ENCODE measurements at places on chromosomes 16 and 17. TPM values are rescaled to one million over a fixed set of nuclear protein-coding genes. Genes with fewer than 3 reads are reported as not detected.

The HS3ST6 gene
- 0.36 TPM for total RNA-seq

The PIGS gene
- total RNA-seq = 75.2 TPM

The PABPN1L gene
- 0.40 TPM for total RNA-seq

- H3K36me3 ChIP-seq = peaks cover 1% of the 10 kb centered on the region
- peak within 1 kb of the TSS; percentile 85 for H3K4me3 ChIP-seq
- H3K27me3 ChIP-seq = no peaks in the 10 kb centered on the region
- peak within 1 kb of the TSS; percentile 74 for H3K27ac ChIP-seq
- peaks cover 28% of the 10 kb centered on the region for H3K4me1 ChIP-seq
- no peak for DNase-seq
Measured at GRCh38 chr16:67528222-67528869, at the start of gene RIPOR1. Gene RIPOR1, plus strand, starts transcription at chr16:67528829. Its CDS starts 9,618 bp downstream, at chr16:67538447.

DNA sequence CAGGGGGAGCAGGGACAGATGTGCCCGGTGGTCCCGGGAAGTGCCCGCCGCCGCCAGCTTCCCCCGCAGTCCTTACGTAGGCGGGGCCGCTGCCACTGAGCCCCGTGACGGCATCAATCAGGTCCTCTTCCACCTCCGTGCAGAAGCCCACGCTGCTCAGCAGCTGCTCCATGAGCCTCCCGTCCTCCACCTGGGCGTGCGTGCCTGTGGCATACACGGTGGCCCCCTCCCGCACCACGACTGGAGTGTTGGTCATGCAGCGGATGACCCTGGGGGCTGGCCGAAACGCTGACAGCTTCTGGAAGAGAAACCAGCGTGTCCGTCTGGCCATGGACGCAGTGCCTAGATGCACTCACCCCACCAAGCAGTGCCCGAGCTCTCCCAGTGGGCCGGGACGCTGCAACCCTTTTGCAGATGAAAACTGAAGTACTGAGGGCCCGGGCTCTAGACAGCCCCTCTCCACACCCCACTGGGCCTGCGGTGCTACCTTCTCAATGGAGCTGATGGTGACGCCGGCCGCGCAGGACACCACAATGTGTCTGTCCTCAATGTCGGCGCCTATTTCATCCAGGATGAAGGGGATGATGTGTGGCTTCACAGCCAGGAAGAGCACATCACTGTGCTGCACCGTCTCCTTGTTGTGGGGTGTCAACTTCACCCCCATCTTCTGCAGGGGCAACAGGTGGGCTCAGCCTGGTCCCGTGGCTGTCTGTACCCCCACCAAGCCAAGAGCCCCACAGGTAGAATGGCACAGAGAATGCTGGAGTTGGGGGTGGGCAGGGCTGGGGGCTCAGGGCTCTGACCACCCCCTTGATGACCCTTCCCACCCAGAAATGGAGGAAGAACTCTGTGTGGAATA lies 2.0 kb downstream of the PYCR1 start:
- no peaks in the 10 kb centered on the region for H3K36me3 ChIP-seq
- H3K27ac ChIP-seq = no peak overlapping the region
- peak overlapping the region; percentile 88 for H3K4me3 ChIP-seq
- H3K4me1 ChIP-seq = peaks cover 19% of the 10 kb centered on the region
- no peaks in the 10 kb centered on the region for H3K27me3 ChIP-seq
- DNase-seq = no peak

DNA sequence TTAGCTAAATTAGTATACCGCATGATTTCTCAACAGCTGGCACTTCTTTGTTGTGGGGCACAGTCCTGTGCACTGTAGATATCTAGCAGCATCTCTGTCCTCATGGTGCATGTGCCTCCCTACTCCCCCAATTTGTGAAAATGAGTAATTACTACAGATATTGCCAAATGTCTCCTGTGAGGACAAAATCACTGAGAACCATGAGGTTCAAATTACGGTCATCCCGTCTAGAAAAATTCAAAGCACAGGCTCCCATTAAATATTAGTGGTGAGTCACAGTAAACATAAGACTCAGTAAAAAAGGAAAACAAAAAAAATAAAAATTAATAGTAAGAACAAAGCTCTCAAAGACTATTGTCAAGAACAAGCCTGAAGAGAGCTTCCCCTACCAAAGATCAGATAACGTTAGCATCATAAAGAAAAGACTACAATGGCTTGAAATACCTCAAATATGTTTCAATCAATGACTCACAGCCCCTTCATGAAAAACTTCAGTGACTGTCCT lies 57.8 kb downstream of the STH start:
- H3K4me3 ChIP-seq = no peak overlapping the region
- peaks cover 22% of the 10 kb centered on the region for H3K36me3 ChIP-seq
- no peak for DNase-seq
- peaks cover 24% of the 10 kb centered on the region for H3K4me1 ChIP-seq
- no peaks in the 10 kb centered on the region for H3K27me3 ChIP-seq

GRCh38 chr17:930258-930657 lies 49.3 kb downstream of the NXN start:
- no peak for DNase-seq
- peaks cover 6% of the 10 kb centered on the region for H3K36me3 ChIP-seq
- H3K27me3 ChIP-seq = no peaks in the 10 kb centered on the region
- H3K4me3 ChIP-seq = no peak overlapping the region
- H3K27ac ChIP-seq = no peak overlapping the region
- peaks cover 58% of the 10 kb centered on the region for H3K4me1 ChIP-seq

DNA sequence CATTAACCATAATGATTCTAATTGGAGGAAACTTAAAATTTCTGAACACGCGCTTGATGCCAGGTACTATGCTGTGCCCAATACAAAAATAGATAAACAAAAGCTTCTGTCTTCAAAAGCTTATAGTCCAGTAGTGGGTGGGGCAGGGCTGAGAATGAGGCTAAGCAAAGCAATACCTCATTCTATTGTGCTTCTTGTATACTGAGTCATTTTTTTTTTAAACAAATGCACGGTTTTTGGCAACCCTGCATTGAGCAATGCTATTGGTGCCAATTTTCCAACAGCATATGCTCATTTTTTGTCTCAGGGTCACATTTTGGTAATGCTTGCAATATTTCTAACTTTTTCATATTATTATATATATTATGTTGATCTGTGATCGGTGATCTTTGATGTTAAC lies 34.7 kb upstream of the HNF1B start:
- peaks cover 37% of the 10 kb centered on the region for H3K27me3 ChIP-seq
- no peak for DNase-seq
- no peaks in the 10 kb centered on the region for H3K36me3 ChIP-seq
- no peak overlapping the region for H3K27ac ChIP-seq

GRCh38 chr16:87146676-87147075 lies 170.5 kb downstream of the C16orf95 start:
- no peaks in the 10 kb centered on the region for H3K36me3 ChIP-seq
- no peak overlapping the region for H3K27ac ChIP-seq
- no peaks in the 10 kb centered on the region for H3K27me3 ChIP-seq
- peaks cover 2% of the 10 kb centered on the region for H3K4me1 ChIP-seq
- no peak overlapping the region for H3K4me3 ChIP-seq

GRCh38 chr16:29926711-29927052 lies 656 bp upstream of the KCTD13 start:
- H3K4me1 ChIP-seq = peaks cover 31% of the 10 kb centered on the region
- H3K27me3 ChIP-seq = no peaks in the 10 kb centered on the region
- peak overlapping the region; percentile 95 for H3K4me3 ChIP-seq

All from mesothelial cell of epicardium (in vitro differentiated cells).